ENCODE measurements at places on chromosomes 6 and 20. TPM values are rescaled to one million over a fixed set of nuclear protein-coding genes. Genes with fewer than 3 reads are reported as not detected.

Gene RAET1L
- not detected for polyA plus RNA-seq

Gene FERMT1
- polyA plus RNA-seq = not detected

Gene PRR18
- polyA plus RNA-seq = not detected

Gene ADGB
- not detected for polyA plus RNA-seq

Gene ARFGEF2
- 3.9 TPM for polyA plus RNA-seq

Gene GNMT
- 1.1 TPM for polyA plus RNA-seq

Gene GSTA2
- not detected for polyA plus RNA-seq

Gene BNIP5
- not detected for polyA plus RNA-seq

Gene FAM184A
- polyA plus RNA-seq = not detected

Gene FAM209B
- not detected for polyA plus RNA-seq

DNA sequence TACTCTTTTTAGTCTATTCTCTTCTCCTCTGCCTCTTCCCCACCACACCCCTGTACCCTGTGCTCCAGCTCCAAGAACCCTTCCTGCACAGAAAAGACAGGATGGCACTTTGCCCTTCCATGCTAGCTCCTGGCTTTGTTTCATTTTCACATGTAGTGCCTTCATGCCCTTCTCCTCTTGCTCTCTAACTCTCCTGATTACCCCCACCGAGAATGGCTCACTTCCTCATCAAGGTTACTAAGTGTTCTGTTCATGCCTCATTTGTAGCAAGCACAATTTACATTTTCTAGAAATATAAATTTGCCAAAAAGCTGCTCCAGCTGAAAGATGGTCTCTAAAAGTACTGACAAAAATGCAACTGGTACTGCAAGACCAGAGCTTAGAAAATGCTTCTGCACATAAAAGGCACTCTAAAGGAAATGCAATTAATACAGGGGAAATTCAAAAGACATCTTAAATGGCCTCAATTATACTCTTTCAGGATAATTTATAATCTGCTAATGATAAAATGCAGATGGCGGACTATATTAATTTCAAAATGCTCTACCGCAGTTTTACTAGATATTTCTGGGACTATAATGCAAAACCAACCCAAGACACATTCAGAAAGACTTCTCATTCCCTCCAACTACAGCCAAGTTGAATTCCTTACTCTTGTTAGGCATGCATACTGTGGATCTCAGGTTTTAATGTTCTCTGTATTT is 570.2 kb downstream of the PRKN start:
- no peak for DNase-seq

GRCh38 chr20:19750907-19751636 is 7.0 kb upstream of the RIN2 start:
- DNase-seq = peak; percentile 4

DNA sequence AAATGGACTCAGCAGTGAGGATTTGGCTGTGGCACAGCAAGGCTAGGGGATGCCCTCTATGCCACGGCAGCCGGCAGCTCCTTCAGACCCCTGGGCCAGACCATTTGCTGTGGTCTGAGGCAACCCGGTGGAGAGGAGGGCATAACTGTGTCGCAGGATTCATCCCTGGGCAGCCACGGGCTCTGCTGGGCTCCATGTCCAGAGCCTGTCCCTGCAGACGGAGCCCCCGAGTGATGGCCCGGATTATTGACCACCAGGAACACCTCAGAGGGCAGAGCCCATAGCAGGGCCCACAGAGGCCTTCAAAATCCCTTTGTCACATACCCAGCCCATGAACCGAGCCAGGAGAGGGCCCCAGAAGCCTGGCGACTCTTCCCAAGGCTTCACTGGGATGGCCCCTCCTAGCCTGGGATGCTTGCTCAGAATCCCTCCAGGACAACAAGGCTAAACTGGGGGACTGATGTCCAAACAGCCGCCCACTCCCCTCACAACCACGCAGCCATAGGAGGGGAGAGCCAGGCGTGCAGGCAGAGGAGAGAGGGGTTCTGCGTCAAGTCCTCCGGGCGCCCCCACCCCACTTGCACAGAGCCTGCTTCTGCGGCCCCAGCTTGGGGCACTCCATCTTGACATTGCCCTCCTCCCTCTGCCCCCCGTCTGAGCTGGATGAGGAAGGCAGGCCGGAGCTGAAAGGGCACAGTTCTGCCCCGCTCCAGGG is 68.2 kb upstream of the AFDN start:
- no peak for DNase-seq

GRCh38 chr6:37481711-37482605 is 17.7 kb downstream of the CCDC167 start:
- no peak for DNase-seq

GRCh38 chr6:139060332-139060731 is 31.8 kb downstream of the ABRACL start:
- DNase-seq = no peak

GRCh38 chr6:107561306-107561705 is 71.4 kb downstream of the SOBP start:
- no peak for DNase-seq

DNA sequence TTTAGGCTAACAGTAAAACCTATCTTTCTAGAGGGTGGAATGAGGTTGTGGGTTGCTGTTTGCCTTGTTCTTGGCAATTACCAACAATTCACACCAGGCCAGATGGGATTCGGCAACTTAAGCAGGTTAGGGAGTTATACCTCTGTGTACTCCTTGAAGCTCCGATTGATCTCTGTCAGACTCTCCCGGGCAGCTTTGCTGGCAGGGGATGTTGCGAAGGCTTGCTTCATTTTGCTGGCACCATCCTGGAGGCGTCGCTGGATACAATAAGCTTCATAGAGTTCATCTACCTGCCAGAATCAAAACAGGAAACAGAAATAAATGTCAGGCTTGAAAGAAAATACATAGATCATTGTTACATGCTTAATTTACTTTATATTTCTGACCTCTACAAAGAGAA is 66.4 kb upstream of the ARMH2 start:
- DNase-seq = no peak

DNA sequence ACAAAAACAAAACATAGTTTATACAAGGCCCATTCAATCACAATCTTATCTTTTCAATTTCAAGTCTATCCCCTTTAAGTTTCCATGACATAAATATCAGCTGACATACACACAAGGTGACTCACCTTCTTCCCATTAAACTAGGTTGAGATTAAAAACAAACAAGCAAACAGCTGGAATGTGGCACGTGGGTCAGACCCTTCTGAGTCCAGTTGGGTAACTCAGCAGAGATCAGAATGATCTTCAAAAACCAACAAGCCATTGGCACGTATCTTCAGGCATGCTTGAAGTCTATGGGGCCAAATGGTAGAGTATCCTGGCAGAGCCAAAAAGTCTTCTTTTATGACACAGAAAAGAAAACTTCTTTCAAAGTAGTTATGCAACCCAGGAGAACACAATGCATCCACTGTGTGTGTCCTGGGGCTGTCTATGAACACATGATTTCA is 603.5 kb upstream of the CITED2 start:
- DNase-seq = no peak

- no peak for DNase-seq
These were observed 696.7 kb downstream of the C6orf118 start for GRCh38 chr6:164612751-164613150.

GRCh38 chr20:41494451-41494850 is 123.7 kb downstream of the CHD6 start:
- DNase-seq = no peak

DNA sequence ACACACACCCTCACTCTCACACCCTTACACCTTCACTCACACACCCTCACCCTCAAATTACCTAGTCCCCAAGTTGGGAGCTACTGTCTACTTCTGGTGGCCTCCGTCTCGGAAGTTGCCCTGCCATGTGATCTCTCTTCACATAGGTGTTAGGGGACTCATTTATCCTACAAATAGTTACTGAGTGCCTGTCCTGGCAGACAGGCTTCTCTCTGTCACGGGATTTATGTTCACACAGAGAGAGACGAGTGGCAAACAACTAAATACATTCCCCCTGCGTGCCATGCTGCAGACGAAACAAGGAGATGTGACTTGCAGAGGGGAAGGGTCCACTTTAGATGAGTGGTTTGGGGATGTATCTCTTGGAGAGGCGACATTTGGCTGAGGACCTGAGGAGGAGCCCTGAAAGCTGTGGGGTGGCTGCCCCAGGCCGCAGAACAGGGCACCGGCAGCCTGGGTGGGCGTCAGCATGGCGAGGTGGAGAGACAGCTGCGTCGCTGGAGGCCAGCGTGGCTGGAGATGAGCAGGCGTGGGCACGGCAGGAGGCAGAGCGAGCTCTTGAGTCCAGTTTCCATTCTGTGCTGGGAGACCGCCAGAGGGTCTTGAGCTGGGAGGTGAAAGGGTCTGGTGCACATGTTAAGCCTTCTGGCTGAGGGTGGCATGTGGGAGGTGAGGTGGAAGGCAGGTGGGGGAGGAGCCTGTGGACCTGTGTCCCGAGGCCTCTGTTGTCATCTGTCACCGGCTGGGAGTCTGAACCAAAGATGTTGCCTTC is 17.2 kb downstream of the DYNLT1 start:
- no peak for DNase-seq

GRCh38 chr6:15476631-15477380 is 186.0 kb downstream of the DTNBP1 start:
- DNase-seq = no peak

DNA sequence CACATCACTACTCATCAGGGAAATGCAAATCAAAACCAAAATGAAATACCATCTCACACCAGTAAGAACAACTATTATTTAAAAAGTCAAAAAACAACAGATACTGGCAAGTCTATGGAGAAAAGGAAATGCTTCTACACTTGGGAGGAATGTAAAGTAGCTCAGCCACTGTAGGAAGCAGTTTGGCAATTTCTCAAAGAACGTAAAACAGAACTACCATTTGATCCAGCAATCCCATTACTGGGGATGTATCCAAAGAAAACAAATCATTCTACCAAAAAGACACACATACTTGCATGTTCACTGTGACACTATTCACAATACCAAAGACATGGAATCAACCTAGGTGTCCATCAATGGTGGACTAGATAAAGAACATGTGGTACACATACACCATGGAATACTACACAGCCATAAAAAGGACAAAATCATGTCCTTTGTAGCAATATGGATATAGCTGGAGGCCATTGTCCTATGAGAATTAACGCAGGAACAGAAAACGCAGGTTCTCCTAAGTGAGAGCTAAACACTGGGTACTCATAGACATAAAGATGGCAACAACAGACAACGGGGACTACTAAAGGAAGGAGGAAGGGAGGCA is 260.4 kb downstream of the RNGTT start:
- no peak for DNase-seq

- DNase-seq = no peak
These were observed 138.2 kb upstream of the ARMC2 start for GRCh38 chr6:108710030-108710429.

DNA sequence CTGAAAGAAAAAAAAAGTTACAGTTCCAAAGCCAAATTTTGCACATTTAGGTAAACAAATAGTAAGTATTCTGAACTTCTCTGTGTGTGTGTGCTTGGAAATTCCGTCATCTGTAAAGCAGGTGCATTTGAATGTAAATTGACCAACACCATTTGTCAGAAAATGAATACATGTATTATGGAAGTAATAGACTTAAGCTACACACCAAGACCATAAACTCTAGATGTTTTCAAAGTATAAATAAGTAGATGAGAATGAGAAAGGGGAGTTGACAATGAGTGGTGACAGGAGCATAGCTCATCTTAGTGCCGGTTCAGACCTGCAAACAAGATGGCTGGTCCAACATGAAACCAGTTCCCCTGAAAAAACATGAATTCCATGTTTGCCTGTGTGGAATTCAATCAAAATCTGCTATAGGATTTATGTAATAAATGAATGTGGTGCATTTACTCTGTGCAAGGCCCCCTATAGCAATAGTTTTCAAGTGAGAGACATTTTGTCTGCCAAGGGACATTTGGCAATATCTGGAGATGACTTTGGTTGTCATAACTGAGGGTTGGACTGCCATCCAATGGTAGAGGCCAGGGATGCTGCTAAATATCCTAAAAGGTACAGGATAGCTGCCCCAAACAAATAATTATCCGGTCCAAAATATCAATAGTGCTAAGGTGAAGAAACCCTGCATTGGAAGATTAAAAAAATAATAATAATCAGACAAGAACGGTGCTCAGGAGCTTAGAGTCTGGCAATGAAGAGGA is 11.0 kb upstream of the FILIP1 start:
- no peak for DNase-seq

- DNase-seq = no peak
These were observed 43.8 kb upstream of the EIF2S2 start for GRCh38 chr20:34155836-34156235.

GRCh38 chr6:42354702-42355101 is 97.0 kb downstream of the TRERF1 start:
- DNase-seq = no peak

GRCh38 chr6:22808466-22808865 is 239.1 kb downstream of the HDGFL1 start:
- no peak for DNase-seq

DNA sequence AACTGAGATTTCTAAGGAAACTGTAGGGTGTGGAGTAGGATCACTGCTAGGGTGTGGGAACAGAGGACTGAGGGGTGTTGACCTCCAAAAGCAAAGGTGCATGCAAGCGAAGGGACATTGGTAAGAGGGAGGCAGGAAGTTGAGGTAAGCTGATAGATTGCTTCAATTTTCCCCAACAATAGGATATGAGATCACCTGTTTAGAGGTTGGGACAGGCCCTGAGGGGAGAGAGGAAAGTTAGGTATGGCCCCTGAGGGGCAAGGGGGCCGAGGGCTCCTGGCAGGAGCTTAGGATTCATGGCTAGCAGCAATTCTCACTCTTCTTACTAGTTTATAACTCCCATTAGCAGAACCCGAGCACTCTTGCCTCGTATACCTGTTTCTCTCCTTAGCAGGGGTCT is 106.8 kb upstream of the RPS6KA2 start:
- DNase-seq = no peak

GRCh38 chr20:14951105-14951504 is 613.7 kb upstream of the FLRT3 start:
- no peak for DNase-seq

- DNase-seq = no peak
These were observed 87.8 kb downstream of the PLCB4 start for GRCh38 chr20:9156529-9157280.

DNA sequence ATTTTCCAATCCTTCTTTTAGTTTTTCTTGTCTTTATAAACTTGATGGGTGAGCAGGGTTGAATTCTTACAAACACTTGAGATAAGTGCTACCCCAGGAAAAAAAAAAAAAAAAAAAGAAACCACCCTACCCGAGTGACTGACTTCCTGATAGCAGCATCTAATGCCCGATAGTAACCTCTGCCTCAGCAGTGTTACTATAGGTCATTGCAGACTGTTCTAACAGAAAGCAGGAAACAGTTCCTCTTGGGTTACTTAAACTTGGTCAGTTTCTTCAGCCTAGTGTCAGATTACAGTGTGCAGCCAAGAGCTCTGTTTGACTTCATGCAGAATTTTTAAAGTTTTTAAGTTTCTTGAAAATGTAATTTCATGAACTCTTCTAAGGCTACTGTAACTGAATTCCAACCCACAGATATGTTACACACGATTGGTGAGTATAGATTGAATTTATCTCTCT is 2.1 kb downstream of the MYLIP start:
- peak; percentile 77 for DNase-seq

GRCh38 chr6:78614961-78615360 is 252.4 kb upstream of the IRAK1BP1 start:
- no peak for DNase-seq

GRCh38 chr20:62117362-62117646 is 5.0 kb upstream of the LSM14B start:
- no peak for DNase-seq

- DNase-seq = no peak
These were observed 140.8 kb upstream of the PTPN1 start for GRCh38 chr20:50369225-50370035.

Measured in naive B cell (primary cell).